ENCODE measurements at places on chromosomes 7 and 10.

- no peak for DNase-seq
Measured at GRCh38 chr7:116097365-116098009, 66.9 kb upstream of the TFEC start.

DNA sequence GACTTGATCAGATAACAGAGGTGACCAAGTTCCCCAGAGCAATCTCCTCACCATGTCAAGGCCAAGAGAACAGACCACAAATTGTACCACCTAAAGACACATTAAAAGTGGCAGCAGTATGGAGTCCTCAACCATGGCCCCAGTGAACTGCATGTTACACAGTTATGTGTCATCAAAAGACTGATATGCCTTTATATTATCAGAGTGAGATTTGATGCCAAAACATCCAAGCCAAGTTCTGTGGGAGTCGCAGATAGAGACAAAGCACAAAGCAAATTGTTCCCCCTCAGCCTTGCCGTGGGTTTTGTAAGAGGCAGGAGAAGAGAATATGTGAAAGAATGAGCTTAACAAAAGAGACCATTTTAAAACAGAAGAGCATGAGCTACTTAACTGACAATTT, 39.2 kb upstream of the TES start:
- DNase-seq = no peak

- no peak for DNase-seq
Measured at GRCh38 chr7:117683430-117684175, 189.6 kb downstream of the CTTNBP2 start.

- DNase-seq = no peak
Measured at GRCh38 chr10:35892526-35892925, 250.4 kb upstream of the FZD8 start.

GRCh38 chr10:75136346-75136745, 24.9 kb downstream of the SAMD8 start:
- DNase-seq = no peak

All from thoracic aorta (tissue), 2 donors.